ENCODE measurements at places on chromosomes 6 and 20.

GRCh38 chr20:10430704-10431103 lies 3.3 kb downstream of the MKKS start:
- DNase-seq: no peak

- DNase-seq: no peak
These were observed 404.6 kb upstream of the OPRM1 start for GRCh38 chr6:153634416-153634815.

DNA sequence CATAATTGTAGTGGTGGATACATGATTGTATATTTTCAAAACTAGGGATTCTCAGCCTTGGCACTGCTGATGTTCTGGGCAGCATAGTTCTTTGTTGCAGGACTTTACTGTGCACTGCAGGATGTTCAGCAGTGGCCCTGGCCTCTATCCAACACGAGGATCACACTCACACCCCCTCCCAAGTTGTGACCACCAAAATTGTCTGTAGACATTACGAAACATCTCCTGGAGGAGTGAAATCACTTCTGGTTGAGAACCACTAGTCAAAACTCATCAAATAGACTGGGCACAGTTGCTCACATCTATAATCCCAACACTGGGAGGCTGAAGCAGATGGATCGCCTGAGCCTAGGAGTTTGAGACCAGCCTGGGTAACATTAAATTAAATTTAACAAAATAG lies 123.1 kb upstream of the CDYL start:
- DNase-seq: no peak

GRCh38 chr6:152112491-152113261 lies 305.2 kb downstream of the ESR1 start:
- no peak for DNase-seq

- no peak for DNase-seq
These were observed 196.2 kb downstream of the BTBD9 start for GRCh38 chr6:38443352-38444144.

DNA sequence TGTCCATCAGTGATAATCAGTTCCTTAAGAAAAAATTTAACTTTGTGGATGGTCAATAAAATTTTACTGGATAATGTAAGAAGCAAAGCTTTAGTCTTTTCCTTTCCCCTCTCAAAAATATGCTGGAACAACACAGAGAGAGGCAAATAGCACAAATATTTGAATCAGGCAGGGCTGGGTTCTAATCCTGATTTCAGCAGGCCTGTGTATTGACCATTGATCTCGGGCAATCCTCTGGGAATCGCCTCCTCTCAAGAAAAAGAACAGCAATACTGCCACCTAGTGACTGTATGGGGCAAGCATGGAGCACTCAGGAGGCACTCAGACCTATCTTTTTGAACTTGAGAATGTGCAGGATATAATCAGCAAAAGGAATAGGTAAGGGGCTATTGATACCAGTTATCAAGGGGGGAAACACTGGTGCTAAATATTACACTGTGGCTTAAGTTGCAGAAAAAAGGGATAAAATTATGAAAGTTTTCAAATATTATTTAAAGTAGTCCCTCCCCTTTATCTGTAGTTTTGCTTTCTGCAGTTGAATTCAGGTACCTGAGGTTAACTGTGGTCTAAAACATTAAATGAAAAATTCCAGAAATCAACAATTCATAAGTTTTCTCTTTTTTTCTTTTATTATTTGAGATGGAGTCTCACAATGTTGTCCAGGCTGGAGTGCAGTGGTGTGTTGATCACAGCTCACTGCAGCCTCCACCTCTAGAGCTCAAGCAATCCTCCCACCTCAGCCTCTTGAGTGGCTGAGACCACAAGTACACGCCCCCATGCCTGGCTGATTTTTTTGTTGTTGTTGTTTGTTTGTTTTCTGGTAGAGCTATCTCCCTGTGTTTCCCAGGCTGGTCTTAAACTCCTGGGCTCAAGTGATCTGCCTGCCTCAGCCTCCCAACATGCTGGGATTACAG lies 91.8 kb upstream of the NHSL1 start:
- no peak for DNase-seq

GRCh38 chr6:163651426-163651825 lies 236.9 kb downstream of the QKI start:
- no peak for DNase-seq

Data from activated gamma-delta T cell (primary cell).